Thoracic aorta endothelial cell (primary cell): ENCODE measurements at places on chromosomes 4 and X. TPM values are rescaled to one million over a fixed set of nuclear protein-coding genes. Genes with fewer than 3 reads are reported as not detected.

SH2D1A gene
- total RNA-seq: not detected in 2 replicates

NDUFB11 gene
- total RNA-seq: 49.0 and 49.5 TPM in 2 replicates

RAB41 gene
- not detected in 2 replicates for total RNA-seq

PDLIM5 gene
- 303 and 322 TPM in 2 replicates for total RNA-seq

ELMOD2 gene
- total RNA-seq: 28.7 and 30.2 TPM in 2 replicates

LIMCH1 gene
- total RNA-seq: 16.8 and 27.4 TPM in 2 replicates

FGD1 gene
- total RNA-seq: 6.9 and 8.3 TPM in 2 replicates

ADH6 gene
- not detected in 2 replicates for total RNA-seq

DCTD gene
- total RNA-seq: 74.9 and 75.2 TPM in 2 replicates

ESX1 gene
- not detected in 2 replicates for total RNA-seq

TBC1D14 gene
- total RNA-seq: 32.8 and 34.6 TPM in 2 replicates

REELD1 gene
- total RNA-seq: 0.07 TPM in 1 of 2 replicates, not detected in the other

TMPRSS11E gene
- not detected in 2 replicates for total RNA-seq

BEX3 gene
- 157 and 193 TPM in 2 replicates for total RNA-seq

GAGE1 gene
- not detected in 2 replicates for total RNA-seq

CPE gene
- total RNA-seq: 2.1 and 8.7 TPM in 2 replicates

WNK3 gene
- total RNA-seq: 1.2 and 1.3 TPM in 2 replicates

CD38 gene
- total RNA-seq: under 0.01 and 0.13 TPM in 2 replicates

PDE6B gene
- 0.53 and 1.1 TPM in 2 replicates for total RNA-seq

CENPU gene
- 36.7 and 48.5 TPM in 2 replicates for total RNA-seq

NXF2B gene
- not detected in 2 replicates for total RNA-seq

MAGED4 gene
- 5.7 and 7.0 TPM in 2 replicates for total RNA-seq
